ENCODE measurements at places on chromosomes 6 and 20.

DNA sequence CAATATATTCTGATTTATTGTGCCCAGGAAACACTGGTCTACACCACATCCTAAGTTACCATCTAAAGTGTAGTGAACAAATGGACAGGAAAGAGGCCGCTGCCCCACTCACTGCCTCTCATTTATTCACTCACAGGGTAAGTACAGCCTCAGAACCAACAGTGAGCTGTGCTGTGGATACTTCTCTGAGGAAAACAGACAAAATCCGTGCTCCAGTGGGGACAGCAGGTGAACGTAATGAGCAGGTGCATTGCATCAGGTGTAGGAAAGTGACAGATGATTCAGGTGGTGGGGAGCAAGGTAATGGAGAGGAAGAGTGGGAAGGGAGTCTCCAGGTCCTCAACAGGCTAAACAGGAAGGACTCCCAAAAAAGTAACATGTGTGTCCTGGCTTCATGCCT is 8.4 kb upstream of the ULBP2 start:
- no peak for DNase-seq

GRCh38 chr20:24458436-24458835 is 11.0 kb upstream of the SYNDIG1 start:
- no peak for DNase-seq

- no peak for DNase-seq
Observed at GRCh38 chr6:127841811-127842210, 59.0 kb downstream of the THEMIS start.

GRCh38 chr6:89392823-89393222 is 19.2 kb downstream of the RRAGD start:
- no peak for DNase-seq

DNA sequence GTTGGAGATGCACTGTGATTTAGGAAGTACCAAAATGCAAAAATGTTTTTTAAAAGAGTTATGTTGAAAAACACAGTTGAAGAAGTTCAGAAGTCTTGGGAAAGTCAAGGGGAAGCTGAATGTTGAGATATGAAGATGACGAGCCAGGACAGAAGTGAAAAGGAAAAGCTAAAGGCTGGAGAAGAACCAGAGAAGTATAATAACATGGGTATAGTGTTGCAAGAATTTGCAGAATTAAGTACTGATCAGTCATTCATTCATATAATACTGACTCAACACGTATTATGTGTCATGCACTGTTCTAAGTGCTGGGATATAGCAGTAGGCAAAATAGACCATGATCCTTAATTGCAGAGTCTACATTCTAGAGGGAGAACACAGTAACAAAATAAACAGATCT is 432.8 kb downstream of the CDC5L start:
- no peak for DNase-seq

DNA sequence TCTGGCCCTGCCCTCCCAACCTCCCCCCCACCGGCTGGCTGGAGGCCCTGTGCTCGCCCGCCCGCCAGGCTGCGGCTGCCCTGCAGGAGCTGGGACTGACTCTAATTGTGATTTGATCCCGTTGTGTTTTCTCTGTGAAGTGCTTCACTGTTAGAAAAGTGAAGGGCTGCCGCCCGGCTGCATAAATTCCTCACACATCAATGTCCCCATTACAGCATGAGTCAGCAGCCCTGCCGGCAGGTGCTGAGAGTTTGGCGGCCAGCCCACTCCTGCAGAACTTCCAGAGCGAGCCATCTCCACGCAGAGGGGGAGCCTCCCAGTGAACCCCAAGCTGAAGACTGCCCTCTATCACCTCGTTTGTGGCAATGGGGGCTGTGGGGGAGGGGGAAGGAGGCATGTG is 137.9 kb downstream of the DLL1 start:
- no peak for DNase-seq

DNA sequence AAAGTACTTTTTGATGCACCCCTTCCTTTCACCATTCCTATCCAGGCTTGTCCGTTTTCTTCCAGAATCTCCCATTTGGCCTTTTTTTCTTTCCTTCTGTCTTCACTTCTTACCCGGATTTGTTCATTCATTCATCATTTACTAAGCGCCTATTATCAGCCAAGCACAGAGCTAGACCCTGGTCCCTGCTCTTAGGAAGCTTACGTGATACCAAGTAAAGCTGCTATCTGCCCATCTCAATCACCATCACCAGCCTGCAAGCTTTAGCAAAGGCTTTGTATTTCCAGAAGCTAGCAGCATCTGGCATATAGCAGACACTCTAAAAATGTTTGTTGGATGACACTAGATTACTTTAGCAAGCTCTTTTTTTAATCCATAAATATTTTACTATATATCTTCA is 4.8 kb downstream of the NDRG3 start:
- DNase-seq, result no peak

- DNase-seq, result no peak
Observed at GRCh38 chr6:21132856-21133838, 460.4 kb upstream of the SOX4 start.

- no peak for DNase-seq
Observed at GRCh38 chr6:168054765-168055560, 24.0 kb downstream of the FRMD1 start.

GRCh38 chr6:26355366-26355765 is 9.6 kb upstream of the BTN3A2 start:
- no peak for DNase-seq

- DNase-seq, result no peak
Observed at GRCh38 chr20:6121504-6121903, 1.3 kb downstream of the FERMT1 start.

- DNase-seq, result no peak
Observed at GRCh38 chr6:25434921-25435320, 155.7 kb downstream of the CARMIL1 start.

GRCh38 chr20:40604416-40604815 is 84.6 kb downstream of the MAFB start:
- no peak for DNase-seq

- DNase-seq, result no peak
Observed at GRCh38 chr6:111658462-111659154, 52.9 kb upstream of the TRAF3IP2 start.

DNA sequence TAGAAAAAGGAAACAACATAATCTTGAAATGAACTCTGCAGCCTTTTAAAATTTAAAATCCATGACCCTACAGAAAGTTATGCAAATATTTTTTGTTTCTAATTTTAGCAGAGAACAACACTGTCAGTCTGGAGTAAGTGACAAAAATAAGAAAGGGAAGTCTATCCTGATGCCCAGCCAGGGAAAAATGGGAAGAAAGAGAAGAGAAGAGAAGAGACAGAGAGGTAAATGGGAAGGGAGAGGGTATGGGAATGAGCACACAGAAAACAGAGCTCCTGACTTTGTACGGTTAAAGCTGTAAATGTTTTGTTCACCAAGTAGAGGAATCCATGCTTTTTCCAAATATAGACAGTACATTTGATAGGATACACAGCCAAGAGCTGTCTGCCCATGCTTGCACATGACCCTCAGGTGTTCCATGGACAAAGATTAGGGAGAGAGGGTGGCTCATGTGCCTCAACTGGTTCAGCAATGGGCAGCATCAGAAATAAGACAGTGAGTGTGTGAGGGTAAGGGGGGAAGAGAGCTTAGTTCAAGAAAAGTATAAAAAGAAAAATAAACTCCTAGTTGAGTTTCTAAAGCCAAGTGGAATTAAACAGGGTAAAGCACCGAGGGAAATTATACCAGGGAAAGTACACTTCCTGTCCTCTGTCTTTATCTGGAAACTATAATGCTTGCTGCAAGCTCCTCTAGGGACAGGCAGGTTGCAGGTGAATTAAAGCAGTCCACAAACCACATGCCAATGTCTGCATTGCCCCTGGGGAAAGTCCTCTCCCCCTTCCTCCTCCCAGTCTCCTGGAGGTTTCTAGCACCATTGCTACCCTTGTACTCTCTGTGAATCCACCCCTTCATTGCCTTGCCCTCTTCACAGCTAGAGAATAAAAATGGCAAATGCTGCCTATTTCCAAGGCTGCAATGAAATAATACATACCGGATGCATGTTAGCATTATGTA is 30.0 kb downstream of the MAP3K5 start:
- peak; percentile 27 for DNase-seq

GRCh38 chr6:6052216-6052615 is 45.5 kb upstream of the NRN1 start:
- no peak for DNase-seq

- peak; percentile 45 for DNase-seq
Observed at GRCh38 chr6:135498185-135498841, 773 bp upstream of the AHI1 start.

- no peak for DNase-seq
Observed at GRCh38 chr6:40724886-40725285, 137.7 kb upstream of the LRFN2 start.

All from Jurkat, Clone E6-1 (cell line).